ENCODE measurements at places on chromosomes 12 and 14. TPM values are rescaled to one million over a fixed set of nuclear protein-coding genes. Genes with fewer than 3 reads are reported as not detected.

AVPR1A gene
- 0.05 TPM for total RNA-seq

SDS gene
- not detected for total RNA-seq

LPAR5 gene
- total RNA-seq: 0.89 TPM

COCH gene
- 0.87 TPM for total RNA-seq

FOXA1 gene
- total RNA-seq: not detected

RNASE1 gene
- 4.7 TPM for total RNA-seq

NTN4 gene
- total RNA-seq: 22.6 TPM

CCDC198 gene
- total RNA-seq: 7.0 TPM

OR2AP1 gene
- total RNA-seq: not detected

GRCh38 chr12:108211157-108211556 is 82.1 kb downstream of the WSCD2 start:
- no peak overlapping the region for H3K4me3 ChIP-seq
- H3K27me3 ChIP-seq: no peaks in the 10 kb centered on the region
- H3K27ac ChIP-seq: no peak overlapping the region
- no peaks in the 10 kb centered on the region for H3K4me1 ChIP-seq

GRCh38 chr12:119366007-119366406 is 31.5 kb downstream of the CCDC60 start:
- no peaks in the 10 kb centered on the region for H3K36me3 ChIP-seq
- no peaks in the 10 kb centered on the region for H3K27me3 ChIP-seq
- H3K4me1 ChIP-seq: no peaks in the 10 kb centered on the region
- no peak overlapping the region for H3K27ac ChIP-seq
- no peak for DNase-seq

GRCh38 chr12:67661311-67662021 is 12.9 kb downstream of the DYRK2 start:
- DNase-seq: peak; percentile 80
- H3K36me3 ChIP-seq: peaks cover 23% of the 10 kb centered on the region
- H3K27me3 ChIP-seq: no peaks in the 10 kb centered on the region
- H3K4me3 ChIP-seq: no peak overlapping the region
- no peak overlapping the region for H3K27ac ChIP-seq
- peaks cover 7% of the 10 kb centered on the region for H3K4me1 ChIP-seq

GRCh38 chr12:89383235-89384049 is 31.1 kb upstream of the DUSP6 start:
- peaks cover 11% of the 10 kb centered on the region for H3K4me1 ChIP-seq
- H3K27me3 ChIP-seq: no peaks in the 10 kb centered on the region
- peak; percentile 16 for DNase-seq

- H3K4me1 ChIP-seq: peaks cover 6% of the 10 kb centered on the region
- no peaks in the 10 kb centered on the region for H3K27me3 ChIP-seq
- H3K27ac ChIP-seq: peak overlapping the region; percentile 3
- no peaks in the 10 kb centered on the region for H3K36me3 ChIP-seq
- peak; percentile 83 for DNase-seq
Observed at GRCh38 chr12:11906286-11906935, 164.3 kb upstream of the BCL2L14 start.

DNA sequence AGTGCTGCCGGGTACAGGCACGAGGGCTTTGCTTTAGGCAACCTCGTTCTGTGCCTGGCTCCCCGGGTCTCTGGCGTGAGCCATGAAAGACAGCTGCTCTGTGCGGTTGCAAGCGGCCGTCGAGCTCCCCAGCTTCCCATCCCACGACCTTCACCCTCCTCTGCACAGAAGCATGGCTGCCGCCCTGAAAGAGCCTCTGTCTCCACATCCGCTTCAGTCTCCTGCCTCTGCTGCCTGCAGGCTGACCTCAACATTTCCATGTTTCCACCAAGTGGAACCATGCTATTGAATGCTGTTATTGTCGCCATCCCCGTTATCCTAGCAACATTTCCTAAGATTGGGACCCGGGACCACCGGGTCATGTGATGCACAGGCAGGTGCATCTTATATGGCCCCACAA is 57.1 kb downstream of the KDM2B start:
- no peaks in the 10 kb centered on the region for H3K4me1 ChIP-seq
- DNase-seq: no peak
- H3K27ac ChIP-seq: no peak overlapping the region
- H3K4me3 ChIP-seq: no peak overlapping the region

DNA sequence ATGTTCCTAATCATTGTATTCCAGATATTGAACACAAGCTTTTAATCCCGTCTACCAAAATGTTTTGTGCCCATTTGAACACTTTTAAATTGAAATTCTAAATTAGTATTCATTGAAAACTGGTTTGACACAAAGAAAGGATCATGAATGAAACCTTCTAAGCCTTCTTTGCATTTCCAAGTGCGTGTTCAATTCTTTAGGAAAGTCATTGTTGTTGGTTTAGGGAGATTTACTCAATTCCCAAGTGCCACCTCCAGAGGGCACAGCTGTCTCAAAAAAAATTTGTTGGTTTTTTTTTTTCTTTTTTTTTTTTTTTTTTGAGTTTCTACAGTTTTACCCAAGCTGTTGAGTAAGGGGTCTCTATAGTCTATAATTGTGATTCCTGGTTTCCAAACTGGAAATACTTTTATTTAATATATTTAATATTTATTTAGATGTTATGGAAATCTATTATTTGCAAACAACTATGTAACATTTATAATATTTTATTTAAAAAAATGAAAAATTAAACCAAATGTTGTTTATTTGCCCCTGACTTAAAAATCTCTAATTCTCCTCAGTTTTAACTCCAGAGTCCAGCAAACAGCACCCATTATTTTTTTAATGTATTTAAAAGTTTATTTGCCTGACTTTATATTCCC is 79.9 kb downstream of the NEDD1 start:
- peaks cover 11% of the 10 kb centered on the region for H3K27me3 ChIP-seq
- H3K27ac ChIP-seq: no peak overlapping the region
- no peak for DNase-seq
- H3K36me3 ChIP-seq: no peaks in the 10 kb centered on the region
- no peak overlapping the region for H3K4me3 ChIP-seq
- peaks cover 9% of the 10 kb centered on the region for H3K4me1 ChIP-seq

- H3K4me3 ChIP-seq: no peak overlapping the region
- no peaks in the 10 kb centered on the region for H3K27me3 ChIP-seq
- H3K4me1 ChIP-seq: no peaks in the 10 kb centered on the region
- no peak overlapping the region for H3K27ac ChIP-seq
- H3K36me3 ChIP-seq: no peaks in the 10 kb centered on the region
Observed at GRCh38 chr14:33631441-33631840, 319.4 kb downstream of the EGLN3 start.

- DNase-seq: peak; percentile 36
- H3K4me3 ChIP-seq: no peak overlapping the region
- H3K36me3 ChIP-seq: no peaks in the 10 kb centered on the region
Observed at GRCh38 chr12:46071769-46072624, 81.6 kb upstream of the SCAF11 start.

GRCh38 chr12:79358716-79359300 is 332.0 kb downstream of the PAWR start:
- no peaks in the 10 kb centered on the region for H3K27me3 ChIP-seq
- no peak overlapping the region for H3K27ac ChIP-seq
- H3K4me1 ChIP-seq: no peaks in the 10 kb centered on the region
- no peak for DNase-seq

- no peaks in the 10 kb centered on the region for H3K36me3 ChIP-seq
- no peak overlapping the region for H3K27ac ChIP-seq
- H3K4me3 ChIP-seq: no peak overlapping the region
- DNase-seq: no peak
Observed at GRCh38 chr12:99769396-99769980, 121.9 kb downstream of the GARIN6 start.

GRCh38 chr14:67583711-67584644 is 16.1 kb downstream of the PIGH start:
- H3K27ac ChIP-seq: no peak overlapping the region
- H3K36me3 ChIP-seq: no peaks in the 10 kb centered on the region
- no peak overlapping the region for H3K4me3 ChIP-seq
- no peaks in the 10 kb centered on the region for H3K27me3 ChIP-seq
- peak; percentile 20 for DNase-seq

GRCh38 chr14:39351708-39352107 is 80.5 kb downstream of the FBXO33 start:
- no peaks in the 10 kb centered on the region for H3K36me3 ChIP-seq
- no peak for DNase-seq
- no peak overlapping the region for H3K4me3 ChIP-seq
- no peaks in the 10 kb centered on the region for H3K4me1 ChIP-seq
- no peak overlapping the region for H3K27ac ChIP-seq

- no peak overlapping the region for H3K27ac ChIP-seq
- H3K4me3 ChIP-seq: no peak overlapping the region
Observed at GRCh38 chr12:60174941-60175340, 579.1 kb downstream of the SLC16A7 start.

DNA sequence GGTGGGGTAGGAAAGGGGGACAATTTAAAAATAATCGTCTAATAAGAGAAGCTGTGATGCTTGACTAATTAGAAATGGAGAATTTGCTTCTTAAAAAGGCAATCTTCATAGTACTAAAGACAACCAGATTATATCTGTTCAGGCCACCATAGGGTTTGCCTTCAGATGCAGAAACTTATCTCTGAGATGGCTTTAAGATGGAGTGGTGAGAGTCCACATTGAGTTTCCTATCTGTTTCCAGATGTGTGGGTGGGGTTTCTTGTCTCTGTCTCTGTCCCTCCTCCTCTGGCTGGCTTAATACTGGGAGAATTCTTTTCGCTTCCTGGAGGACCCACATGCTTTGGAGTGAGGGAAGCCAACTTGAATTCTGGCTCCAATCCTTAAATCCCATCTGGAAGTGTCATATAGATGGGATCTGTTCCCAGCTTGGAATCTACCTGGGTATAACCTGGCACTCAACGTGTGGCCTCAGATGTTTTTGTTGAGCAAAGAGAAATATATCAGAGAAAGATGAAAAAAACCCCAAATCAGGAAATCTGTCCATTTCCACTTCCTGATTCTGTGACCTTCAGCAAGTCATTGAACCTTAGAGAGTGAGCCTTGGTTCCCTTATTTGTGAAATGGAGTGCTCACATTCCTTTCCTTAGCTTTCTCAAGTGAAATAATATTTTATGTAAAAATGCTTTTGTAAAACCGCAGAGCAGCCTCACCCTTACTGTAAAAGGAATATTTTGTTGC is 66.4 kb downstream of the CHST11 start:
- H3K4me3 ChIP-seq: no peak overlapping the region
- H3K36me3 ChIP-seq: no peaks in the 10 kb centered on the region
- H3K27ac ChIP-seq: no peak overlapping the region
- H3K4me1 ChIP-seq: peaks cover 4% of the 10 kb centered on the region
- H3K27me3 ChIP-seq: no peaks in the 10 kb centered on the region

GRCh38 chr12:74111688-74112360 is 425.8 kb upstream of the ATXN7L3B start:
- no peak overlapping the region for H3K4me3 ChIP-seq
- H3K4me1 ChIP-seq: no peaks in the 10 kb centered on the region
- DNase-seq: no peak
- no peaks in the 10 kb centered on the region for H3K27me3 ChIP-seq

- no peaks in the 10 kb centered on the region for H3K36me3 ChIP-seq
- H3K4me3 ChIP-seq: no peak overlapping the region
- no peak for DNase-seq
- no peaks in the 10 kb centered on the region for H3K27me3 ChIP-seq
- no peak overlapping the region for H3K27ac ChIP-seq
- H3K4me1 ChIP-seq: peaks cover 23% of the 10 kb centered on the region
Observed at GRCh38 chr14:75976826-75977581, 4.8 kb downstream of the TGFB3 start.

DNA sequence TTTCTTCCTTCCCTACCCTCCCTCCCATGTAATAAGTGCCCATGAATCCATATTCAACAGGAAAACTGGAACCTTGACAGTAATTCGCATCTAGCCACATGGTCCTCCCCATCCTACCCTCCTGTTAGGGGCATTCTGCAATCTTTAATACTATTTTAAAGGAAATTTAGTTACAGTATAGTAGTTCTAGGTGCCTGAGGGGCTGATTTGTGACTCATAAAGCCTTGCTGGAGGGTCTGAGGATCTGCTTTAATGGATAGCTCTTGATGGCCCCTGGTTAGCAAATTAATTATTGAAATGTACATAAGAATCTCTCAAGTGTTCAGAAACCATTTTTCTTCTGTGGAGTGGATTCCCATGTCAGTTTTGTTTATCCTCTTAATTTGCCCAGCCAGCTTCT is 54.1 kb downstream of the ESRRB start:
- no peaks in the 10 kb centered on the region for H3K36me3 ChIP-seq
- H3K4me1 ChIP-seq: no peaks in the 10 kb centered on the region
- no peak overlapping the region for H3K27ac ChIP-seq
- DNase-seq: no peak
- H3K4me3 ChIP-seq: no peak overlapping the region

DNA sequence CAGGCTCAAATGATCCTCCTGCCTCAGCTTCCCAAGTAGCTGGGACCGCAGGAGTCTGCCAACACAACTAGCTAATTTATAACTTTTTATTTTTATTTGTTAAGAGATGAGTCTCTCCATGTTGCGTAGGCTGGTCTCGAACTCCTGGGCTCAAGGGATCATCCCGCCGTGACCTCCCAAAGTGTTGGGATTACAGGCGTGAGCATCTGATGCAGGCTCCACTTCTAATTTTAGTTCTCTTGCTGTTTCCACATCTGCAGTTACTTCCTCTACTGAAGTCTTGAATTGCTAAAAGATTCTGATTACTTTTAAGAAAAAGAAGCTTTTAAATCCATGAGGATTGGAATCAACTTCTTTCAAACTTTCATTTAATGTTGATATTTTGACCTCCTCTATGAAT is 13.4 kb upstream of the SNX6 start:
- no peaks in the 10 kb centered on the region for H3K27me3 ChIP-seq
- DNase-seq: no peak
- H3K27ac ChIP-seq: no peak overlapping the region
- H3K36me3 ChIP-seq: no peaks in the 10 kb centered on the region

DNA sequence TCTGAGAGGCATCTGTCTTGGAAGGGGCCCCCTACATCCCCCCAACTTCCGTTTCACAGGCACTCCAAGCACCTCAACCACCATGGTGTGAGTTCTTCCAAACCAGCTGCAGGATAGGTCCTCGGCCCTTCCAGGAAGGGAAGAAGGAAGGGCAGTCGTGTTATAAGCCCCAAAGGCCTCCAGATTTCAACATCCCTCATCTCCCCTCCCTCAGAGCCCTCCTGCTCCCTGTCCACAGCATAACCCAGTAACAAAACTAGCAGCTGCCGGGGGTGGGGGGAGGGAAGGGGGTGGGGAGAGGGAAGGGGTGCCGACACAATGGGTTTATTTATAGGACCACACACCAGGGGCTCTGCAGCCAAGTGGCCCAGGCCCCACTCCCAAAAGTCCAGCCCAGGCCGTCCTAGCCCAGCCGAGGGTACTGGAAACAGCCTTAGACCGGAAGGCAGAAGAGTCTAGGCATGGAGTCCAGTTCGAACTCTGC is 18.3 kb downstream of the NCKAP5L start:
- no peak overlapping the region for H3K4me3 ChIP-seq
- peaks cover 5% of the 10 kb centered on the region for H3K36me3 ChIP-seq
- H3K4me1 ChIP-seq: peaks cover 16% of the 10 kb centered on the region
- H3K27me3 ChIP-seq: no peaks in the 10 kb centered on the region

- no peak within 1 kb of the TSS for H3K4me3 ChIP-seq
- DNase-seq: peak; percentile 73
- no peaks in the 10 kb centered on the region for H3K36me3 ChIP-seq
- peaks cover 19% of the 10 kb centered on the region for H3K4me1 ChIP-seq
Observed at GRCh38 chr12:116559162-116559935, at the start of gene MAP1LC3B2. Gene MAP1LC3B2 (plus strand): TSS chr12:116559381. CDS start chr12:116575943, 16,562 bp downstream.

Data from astrocyte (in vitro differentiated cells and primary cell).